ENCODE measurements at places on chromosomes 1 and 21.

DNA sequence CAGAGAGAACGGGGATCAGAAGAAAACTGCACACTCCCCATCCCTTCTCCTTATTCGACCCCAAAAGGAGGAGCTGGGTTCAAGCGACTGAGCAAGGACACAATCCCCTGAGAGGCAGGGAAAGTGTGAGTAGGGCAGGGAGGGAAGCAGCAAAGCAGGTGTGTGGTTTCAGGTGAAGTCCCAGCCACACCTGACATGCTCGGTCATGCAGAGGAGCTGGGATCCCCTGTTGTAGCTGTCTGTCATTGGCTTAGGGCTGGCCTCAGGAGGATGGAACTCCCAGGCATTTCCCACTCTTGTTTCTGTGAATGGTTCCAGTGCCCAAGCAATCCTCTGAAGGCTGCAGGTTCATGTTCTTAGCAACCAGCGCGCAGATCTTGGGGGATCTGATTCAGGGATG lies 150.7 kb downstream of the DSCAM start:
- no peak for DNase-seq

GRCh38 chr1:70504821-70505193 lies 93.7 kb downstream of the CTH start:
- no peak for DNase-seq

- no peak for DNase-seq
Observed at GRCh38 chr21:34276711-34277425, 86.9 kb upstream of the KCNE2 start.

DNA sequence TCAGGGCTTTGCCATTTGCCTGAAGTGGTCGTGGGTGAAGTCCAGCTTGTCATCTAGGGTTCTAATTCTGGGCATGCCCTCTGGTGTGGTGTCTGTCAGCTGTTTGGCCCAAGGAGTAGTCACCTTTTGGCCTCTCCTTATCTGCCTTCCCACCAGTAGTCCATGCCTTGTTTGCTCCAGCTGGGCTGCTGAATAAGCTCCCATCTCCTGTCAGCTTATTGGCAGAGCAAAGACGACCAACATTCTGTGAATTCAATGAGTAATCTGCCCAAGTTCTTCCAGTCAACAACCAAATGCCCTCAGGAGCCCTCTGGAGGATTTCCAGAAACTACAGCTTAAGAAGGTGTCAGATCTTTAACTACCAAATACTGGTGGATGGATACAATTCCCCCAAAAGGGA lies 7.0 kb downstream of the BCAN start:
- DNase-seq = no peak

GRCh38 chr1:6648556-6648955 lies 23.9 kb downstream of the THAP3 start:
- no peak for DNase-seq

- DNase-seq = no peak
Observed at GRCh38 chr1:8718850-8719361, 98.5 kb downstream of the RERE start.

GRCh38 chr1:160519642-160520435 lies 3.2 kb downstream of the SLAMF6 start:
- no peak for DNase-seq

DNA sequence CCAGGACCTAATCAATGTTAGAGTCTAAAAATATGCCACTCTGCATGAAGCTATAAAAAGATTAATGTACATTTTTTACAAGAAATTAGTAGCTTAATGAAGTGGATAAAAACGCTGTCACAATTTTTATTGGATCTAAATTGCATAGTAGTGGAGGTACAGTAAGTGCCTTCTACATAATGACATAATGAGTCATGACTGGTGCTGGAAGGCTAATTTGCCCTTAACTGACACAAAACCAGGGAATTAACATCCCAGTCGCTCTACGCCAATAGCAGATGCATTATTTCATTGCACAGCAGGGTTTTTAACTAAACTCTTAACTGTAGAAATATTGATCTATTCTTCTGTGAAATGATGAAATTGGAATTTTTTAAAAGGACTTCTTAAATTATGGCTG lies 33.3 kb downstream of the RRAGC start:
- no peak for DNase-seq

DNA sequence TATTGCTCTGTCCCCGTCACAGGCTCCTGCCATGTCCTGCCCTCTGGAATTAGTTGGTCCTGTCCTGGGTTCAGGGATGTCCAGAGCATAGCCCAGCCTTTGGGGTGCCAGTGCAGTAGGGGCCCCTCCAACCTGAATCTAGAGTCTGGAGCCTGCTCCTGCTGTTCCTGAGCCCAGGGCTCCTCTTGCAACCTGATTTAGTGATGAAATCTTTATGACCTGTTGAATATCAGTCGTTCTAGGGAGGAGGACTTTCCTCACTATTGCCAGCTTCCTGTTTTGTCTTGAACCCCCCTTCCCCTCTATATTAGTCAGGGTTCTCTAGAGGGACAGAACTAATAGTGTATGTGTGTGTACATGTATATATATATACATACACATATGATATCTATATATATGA lies 42.5 kb upstream of the STUM start:
- no peak for DNase-seq

- no peak for DNase-seq
Observed at GRCh38 chr1:245045087-245045881, 109.5 kb upstream of the KIF26B start.

DNA sequence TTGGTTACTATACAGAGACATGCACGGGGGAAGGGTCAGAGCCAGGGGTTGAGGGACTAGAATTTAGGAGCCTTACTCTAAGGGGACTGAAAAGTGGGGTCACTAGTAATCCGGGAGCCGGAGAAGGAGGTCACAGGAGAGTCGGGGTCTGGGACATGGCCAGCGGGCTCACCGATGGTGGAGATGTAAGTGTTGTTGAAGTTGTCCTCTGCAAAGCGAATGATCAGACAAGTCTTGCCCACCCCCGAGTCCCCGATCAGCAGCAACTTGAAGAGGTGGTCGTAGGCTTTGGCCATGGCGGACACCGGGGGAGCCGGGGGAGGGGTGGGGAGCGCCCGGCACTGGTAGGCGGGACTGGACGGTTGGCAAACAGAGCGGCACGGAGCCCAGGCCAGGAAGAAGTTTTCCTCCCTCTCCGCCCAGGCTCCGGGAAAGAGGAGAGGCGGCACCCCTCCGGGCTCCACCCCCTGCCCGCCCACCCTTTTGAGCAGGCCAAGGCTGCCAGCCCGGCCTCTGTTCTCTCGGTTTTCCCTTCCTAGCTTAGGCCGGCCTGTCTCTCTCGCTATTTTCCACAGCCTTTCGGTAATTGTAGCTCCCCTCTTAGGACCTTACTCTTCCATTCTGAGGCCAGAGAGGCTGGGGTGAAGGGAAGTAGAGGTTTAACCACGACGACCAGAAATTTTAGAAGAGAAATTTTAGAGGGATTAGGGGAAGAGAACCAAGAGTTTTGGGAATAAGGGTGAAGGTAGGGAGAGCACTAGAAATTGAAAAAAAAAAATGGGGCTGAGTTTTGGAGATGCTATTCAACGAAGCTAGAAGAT lies at the start of gene RAB13:
Gene RAB13, minus strand, starts transcription at position 399 of the 821 bp plus-strand sequence. Its CDS starts 103 bp downstream, at position 296.
- no peak for DNase-seq

GRCh38 chr1:46687093-46687659 lies 15.5 kb downstream of the TEX38 start:
- no peak for DNase-seq

Data from NCI-H1930 (cell line).